ENCODE measurements at places on chromosomes 1 and 21. TPM values are rescaled to one million over a fixed set of nuclear protein-coding genes. Genes with fewer than 3 reads are reported as not detected.

DNA sequence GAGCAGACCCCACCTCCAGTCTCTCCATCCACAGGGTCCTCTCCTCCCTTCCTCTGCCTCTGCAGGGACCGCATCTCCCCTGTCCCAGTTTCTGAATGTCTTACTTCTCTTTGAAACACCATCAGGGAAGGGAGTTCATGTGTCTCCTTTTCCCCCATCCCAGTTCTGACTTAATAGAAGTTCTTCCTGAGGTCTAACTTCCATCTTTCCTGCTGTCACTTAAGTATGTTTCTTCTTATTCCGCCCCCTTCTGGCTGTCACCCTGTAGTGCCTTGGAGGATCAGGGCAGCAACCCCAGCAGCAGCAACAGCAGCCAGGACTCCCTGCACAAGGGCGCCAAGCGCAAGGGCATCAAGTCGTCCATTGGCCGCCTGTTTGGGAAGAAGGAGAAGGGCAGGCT, 29.3 kb downstream of the MYOG start:
- no peak for DNase-seq

DNA sequence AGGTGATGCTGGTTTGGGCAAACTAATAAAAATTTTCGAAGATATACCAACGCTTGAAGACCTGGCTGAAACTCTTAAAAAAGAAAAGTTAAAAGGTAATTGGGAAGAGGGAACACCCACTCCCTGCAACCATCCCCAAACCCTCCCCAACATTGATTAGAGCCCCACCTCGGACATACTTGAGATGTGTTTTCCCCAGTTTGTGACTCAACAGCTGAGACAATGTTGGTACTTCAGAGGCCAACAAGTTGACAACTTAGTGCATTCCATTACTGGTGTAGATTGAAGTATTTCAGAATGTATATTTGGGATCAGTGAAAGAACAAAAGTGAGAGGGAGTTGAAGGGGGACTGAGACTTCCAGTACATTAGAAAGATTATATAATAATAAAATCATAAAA, 5.1 kb downstream of the IFI16 start:
- DNase-seq, result no peak

DNA sequence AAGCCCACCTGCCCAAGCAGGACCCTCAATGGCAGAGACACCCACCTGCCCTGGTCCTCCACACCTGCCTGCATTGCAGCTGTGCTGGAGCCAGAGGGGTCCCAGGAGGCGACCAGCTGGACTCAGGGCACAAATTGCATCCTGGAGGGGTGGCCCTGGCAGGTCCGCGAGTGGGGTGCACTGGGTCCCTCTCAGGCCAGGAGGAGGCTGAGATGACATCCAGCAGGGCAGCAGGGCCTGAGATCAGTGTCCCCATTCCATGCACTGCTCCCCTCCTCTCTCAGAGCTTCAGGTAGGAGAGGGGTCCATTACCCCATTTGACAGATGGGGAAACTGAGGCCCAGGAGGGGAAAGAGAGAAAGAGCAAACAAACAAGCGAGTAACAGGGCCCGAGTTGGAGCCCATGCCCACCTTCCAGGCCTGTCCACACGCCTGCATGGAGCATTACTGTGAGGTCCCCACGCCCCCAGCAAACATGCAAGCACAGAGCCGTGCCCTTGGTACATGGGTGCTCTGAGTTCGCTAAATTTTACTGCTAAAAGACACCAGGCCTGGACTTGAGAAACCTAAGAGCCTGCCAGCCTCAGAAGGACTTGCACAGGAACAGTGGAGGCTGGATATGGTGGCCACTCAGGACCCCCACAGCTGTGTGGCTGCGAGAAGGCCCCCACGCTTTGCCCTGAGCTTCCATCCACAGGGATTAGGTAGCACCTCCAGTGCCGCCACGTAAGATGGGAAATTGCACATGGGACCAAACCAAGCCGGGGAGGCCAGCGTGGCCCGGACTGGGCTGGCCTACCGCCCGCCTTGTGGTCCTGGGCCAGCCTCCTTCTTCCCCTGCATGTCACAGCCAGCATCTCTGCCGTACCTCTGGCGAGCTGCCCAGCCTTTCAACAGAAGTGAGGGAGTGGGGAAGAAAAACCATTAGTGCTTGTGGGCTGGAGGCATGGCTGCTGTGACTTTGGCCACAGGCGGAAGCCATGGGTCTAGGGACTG, 7.4 kb downstream of the WNT3A start:
- DNase-seq, result peak; percentile 27

The OR2T6 gene
- not detected for total RNA-seq

DNA sequence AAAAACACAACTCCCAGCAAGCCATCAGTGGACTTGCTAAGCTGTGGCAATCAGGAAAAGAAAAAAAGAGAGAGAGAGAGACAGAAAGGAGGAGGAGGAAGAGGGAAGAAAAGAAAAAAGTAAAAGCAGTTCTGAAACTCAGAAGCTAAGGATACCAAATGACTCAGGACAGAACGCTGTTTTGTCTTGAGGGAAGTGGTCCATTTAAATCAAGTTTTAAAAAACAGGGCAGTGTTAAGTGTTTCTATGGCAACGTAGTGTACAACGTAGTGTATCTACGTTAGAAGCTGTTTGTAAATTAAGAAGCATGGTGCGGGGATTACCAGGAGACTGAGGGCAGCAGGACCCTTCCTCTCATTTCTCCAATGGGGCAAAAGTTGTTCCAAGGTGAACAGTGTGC, 5.8 kb downstream of the ADORA3 start:
- DNase-seq, result no peak

- no peak for DNase-seq
These were observed 199.0 kb downstream of the USH2A start for GRCh38 chr1:216224233-216224632.

DNA sequence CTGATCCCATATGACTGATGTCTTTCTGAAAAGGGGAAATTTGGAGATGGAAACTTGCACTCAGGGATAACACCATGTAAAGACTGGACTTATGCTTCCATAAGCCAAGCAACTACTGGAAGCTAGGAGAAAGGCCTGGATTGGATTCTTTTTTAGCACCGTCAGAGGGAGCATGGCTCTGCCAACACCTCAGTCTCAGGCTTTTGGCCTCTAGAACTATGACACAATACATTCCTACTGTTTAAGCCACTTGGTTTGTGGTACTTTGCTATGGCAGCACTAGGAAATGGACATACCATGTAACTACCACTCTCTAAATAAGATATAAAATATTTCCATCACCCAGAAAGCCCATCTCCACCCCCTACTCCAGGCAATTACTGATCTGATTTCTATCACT, 139.7 kb downstream of the CYYR1 start:
- DNase-seq, result no peak

GRCh38 chr1:87814573-87814972, 485.9 kb downstream of the LMO4 start:
- no peak for DNase-seq

The EXO5 gene
- total RNA-seq, result 10.6 TPM

GRCh38 chr21:37561941-37562919, 195.7 kb downstream of the DYRK1A start:
- no peak for DNase-seq

The LYPLAL1 gene
- 25.9 TPM for total RNA-seq

The TEDDM1 gene
- not detected for total RNA-seq

- DNase-seq, result no peak
These were observed 78.9 kb downstream of the UBE2U start for GRCh38 chr1:64282351-64282750.

GRCh38 chr1:100851726-100852125, 42.9 kb downstream of the EXTL2 start:
- no peak for DNase-seq

DNA sequence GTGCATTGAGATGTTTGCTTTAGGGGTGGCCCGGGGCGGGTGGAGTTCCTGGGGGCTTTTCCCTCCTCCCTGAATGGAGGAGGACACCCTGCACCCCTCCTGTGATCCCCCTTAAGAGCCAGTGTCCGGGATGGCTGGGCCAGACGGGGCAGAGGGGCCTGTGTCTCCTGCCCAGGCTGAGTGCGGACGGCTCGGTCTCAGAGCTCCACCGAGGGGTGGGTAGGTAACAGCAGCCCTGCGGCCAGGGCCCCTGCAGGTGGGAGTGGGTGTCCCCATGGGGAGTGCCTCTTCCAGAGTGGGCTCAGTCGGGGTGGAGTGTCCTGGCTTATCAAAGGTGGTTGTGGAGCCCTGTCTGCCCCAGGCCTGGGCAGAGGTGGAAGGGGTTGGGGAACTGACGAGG, 23.1 kb downstream of the TP73 start:
- DNase-seq, result no peak

The B4GALT2 gene
- 91.5 TPM for total RNA-seq

The CRNN gene
- not detected for total RNA-seq

DNA sequence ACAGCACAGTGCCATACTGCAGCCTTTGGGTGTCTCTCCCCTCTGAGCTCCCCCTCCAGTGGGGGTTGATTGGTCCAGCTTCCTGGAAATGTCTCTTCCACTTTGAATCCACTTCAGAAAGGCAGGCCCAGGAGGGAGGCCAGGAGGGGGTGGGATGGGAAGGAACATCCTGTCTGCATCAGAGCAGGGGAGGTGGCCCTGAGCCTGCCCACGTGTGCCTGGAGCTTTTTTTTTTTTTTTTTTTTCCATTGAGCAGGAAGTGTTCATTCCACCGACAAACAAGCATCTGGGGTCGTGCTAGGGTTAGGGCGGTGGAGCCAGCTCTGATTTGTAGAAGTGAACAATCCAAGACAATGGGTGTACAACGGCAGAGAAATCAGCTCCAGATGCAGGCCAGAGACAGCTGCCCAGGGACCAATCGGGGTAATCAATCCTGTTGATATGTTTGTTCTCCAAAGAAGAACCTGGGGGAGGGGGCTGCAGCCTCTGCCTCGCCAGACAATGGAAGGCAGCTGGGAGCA, 93.3 kb downstream of the SSBP3 start:
- DNase-seq, result peak; percentile 81

- no peak for DNase-seq
These were observed 335.8 kb downstream of the CAMTA1 start for GRCh38 chr1:7120863-7121621.

- DNase-seq, result no peak
These were observed 727.7 kb upstream of the NCAM2 start for GRCh38 chr21:20270365-20271055.

GRCh38 chr1:29865051-29865450, 628.7 kb downstream of the PTPRU start:
- DNase-seq, result no peak

The F13B gene
- not detected for total RNA-seq

The KRTAP20-2 gene
- not detected for total RNA-seq

The FMO5 gene
- total RNA-seq, result 1.3 TPM

DNA sequence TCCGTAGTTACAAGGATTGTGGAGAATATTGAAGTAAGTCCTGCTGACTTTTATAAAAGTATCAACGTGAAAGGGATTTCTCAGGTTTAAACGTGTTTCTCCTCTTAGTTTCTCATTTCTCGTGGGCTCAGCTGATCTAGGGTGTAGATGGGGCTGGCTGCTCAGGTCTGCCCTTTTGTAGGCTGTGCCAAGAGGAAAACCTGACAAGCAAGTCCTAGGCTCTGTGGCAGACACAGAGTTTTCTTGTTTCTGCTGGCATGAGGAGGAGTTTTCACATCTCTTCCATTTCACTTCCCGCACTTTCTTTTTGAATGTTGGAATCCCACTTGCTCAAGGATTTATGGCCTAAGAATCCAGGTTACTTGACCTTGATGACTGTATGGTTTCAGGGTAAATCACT, 14.8 kb downstream of the VPS13D start:
- DNase-seq, result no peak

GRCh38 chr1:170274131-170274501, 128.4 kb downstream of the NTMT2 start:
- peak; percentile 20 for DNase-seq

DNA sequence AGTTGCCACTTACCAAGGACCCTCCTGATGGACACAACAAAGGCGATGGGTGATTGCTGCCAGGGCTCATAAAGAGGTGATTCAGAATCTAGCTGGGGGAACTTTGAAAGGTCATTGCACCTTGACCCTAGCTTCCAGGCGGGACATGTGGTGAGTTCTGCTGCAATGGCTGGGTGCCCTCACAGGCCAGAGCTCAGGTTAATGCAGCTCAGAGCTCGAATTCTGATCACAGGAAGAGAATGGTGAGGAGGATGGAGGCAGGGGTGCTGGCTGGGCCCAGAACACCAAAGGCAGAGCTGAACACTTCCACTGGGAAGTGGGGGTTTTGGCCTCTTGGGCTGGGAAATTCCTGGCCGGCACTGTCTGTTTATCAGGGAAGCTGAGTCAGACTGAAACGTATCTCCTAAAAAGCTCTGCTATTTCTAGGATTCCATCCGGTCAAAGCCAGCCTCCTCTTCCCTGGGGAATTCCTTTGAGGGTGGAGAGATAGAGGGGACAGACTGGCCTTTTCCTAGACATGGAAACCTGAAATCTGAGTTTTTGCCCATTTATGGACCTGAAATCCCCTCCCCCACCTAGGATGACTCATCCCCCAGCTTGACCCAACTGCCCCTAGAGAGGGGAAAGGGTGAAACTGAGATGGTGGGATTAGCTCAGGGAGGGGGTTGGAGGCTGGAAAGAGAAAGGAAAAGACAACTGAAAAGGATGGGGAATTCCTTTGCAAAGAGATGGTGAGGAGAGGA, 27.2 kb downstream of the NUAK2 start:
- DNase-seq, result peak; percentile 96

The NBPF20 gene
- total RNA-seq, result 2.6 TPM

DNA sequence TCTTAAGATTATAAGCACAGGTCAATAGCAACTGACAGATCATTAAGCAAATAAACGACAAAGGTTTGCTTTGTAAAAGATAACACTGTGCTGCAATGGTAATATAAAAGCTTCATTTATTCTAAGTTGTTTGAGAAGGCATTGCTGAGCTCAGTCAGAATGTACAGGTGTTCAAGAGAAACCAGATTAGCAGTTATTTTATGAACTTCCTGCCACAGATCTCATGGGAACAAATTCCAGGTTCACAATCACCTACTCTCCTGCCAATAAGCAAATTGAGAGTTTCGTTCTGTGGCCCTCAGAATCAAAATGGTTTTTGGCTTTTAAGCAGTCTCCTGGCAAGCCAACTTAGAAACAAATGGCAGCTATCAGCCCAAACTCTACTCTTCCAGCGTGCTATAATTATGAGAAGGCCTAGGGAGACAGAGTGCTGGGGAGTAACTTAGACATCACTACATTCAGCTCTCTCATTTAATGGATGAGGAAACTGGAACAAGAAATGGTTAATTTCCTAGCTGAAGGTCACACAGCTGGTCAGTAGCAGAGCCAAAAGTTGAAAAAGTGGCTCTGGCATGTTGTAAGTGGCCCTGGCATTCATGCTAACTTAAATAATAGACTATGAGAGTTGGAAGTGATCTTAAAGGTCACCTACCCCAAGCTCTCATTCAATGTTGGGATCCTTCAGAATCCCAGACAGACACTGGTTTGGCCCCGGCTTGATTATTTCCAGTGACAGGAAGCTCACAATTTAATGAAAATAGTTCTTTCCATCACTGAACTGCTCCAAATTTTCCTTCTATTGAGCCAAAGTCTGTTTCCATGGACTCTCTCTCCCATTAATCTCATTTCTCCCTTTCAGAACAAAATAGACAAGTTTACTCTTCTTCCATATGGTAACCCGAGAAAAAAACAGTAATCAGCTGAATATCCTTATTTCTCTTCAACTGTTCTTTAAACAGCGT, 82.6 kb upstream of the EDEM3 start:
- no peak for DNase-seq

- DNase-seq, result no peak
These were observed 91.9 kb downstream of the ARHGEF10L start for GRCh38 chr1:17631410-17631809.

GRCh38 chr21:39312112-39313041, 1.1 kb downstream of the BRWD1 start:
- DNase-seq, result peak; percentile 93

Data from fibroblast of villous mesenchyme (primary cell).